ENCODE measurements at places on chromosomes 16 and 17. TPM values are rescaled to one million over a fixed set of nuclear protein-coding genes. Genes with fewer than 3 reads are reported as not detected.

The CDRT15L2 gene
- not detected for total RNA-seq

The GRB7 gene
- not detected for total RNA-seq

The CNGB1 gene
- total RNA-seq: not detected

The PIGQ gene
- 22.1 TPM for total RNA-seq

The AOC3 gene
- total RNA-seq: 223 TPM

The SPHK1 gene
- 13.8 TPM for total RNA-seq

The GPRC5B gene
- 21.9 TPM for total RNA-seq

The TVP23B gene
- total RNA-seq: 26.7 TPM

The COL1A1 gene
- total RNA-seq: 1,821 TPM

The TP53TG3 gene
- not detected for total RNA-seq

The ACE gene
- 16.3 TPM for total RNA-seq

The YBX2 gene
- total RNA-seq: 1.8 TPM

The SCNN1G gene
- not detected for total RNA-seq

The TBL3 gene
- 17.6 TPM for total RNA-seq

The KCNJ18 gene
- total RNA-seq: not detected

The CCL15 gene
- not detected for total RNA-seq

The NPIPA5 gene
- 21.8 TPM for total RNA-seq

The SCARF1 gene
- total RNA-seq: 13.9 TPM

The SNRNP25 gene
- 11.2 TPM for total RNA-seq

The VMO1 gene
- total RNA-seq: 3.4 TPM

The TOP3A gene
- 23.2 TPM for total RNA-seq

The OR1F1 gene
- total RNA-seq: not detected

The ASGR1 gene
- 2.2 TPM for total RNA-seq

The TOP2A gene
- total RNA-seq: 1.1 TPM

The DNAAF8 gene
- 0.32 TPM for total RNA-seq

The CCL16 gene
- 0.69 TPM for total RNA-seq

The SGF29 gene
- 18.3 TPM for total RNA-seq

The ZG16 gene
- total RNA-seq: not detected

The CCL7 gene
- 0.52 TPM for total RNA-seq

The EPN2 gene
- total RNA-seq: 67.6 TPM

The PRR15L gene
- not detected for total RNA-seq

The ZNF500 gene
- total RNA-seq: 7.9 TPM

The GUCY2D gene
- total RNA-seq: not detected

The TBX6 gene
- total RNA-seq: 0.46 TPM

The RHOT1 gene
- total RNA-seq: 37.9 TPM

The KRT17 gene
- 5.1 TPM for total RNA-seq

The CBLN1 gene
- total RNA-seq: 0.67 TPM

The PRSS27 gene
- total RNA-seq: 0.71 TPM

The FSCN2 gene
- 1.6 TPM for total RNA-seq

The LGALS9C gene
- total RNA-seq: not detected

The ABCA10 gene
- 11.2 TPM for total RNA-seq

The MYH13 gene
- total RNA-seq: not detected

The DOC2B gene
- 18.5 TPM for total RNA-seq

The TBC1D3D gene
- total RNA-seq: 0.83 TPM

The LPO gene
- not detected for total RNA-seq

The CFAP119 gene
- total RNA-seq: 1.2 TPM

The GPR139 gene
- not detected for total RNA-seq

The TSNAXIP1 gene
- total RNA-seq: 0.52 TPM

The PITPNM3 gene
- total RNA-seq: 26.6 TPM

Data from posterior vena cava (tissue), 2 donors.